ENCODE measurements at places on chromosomes 2 and 18.

- DNase-seq: no peak
Measured at GRCh38 chr2:52695731-52696130, 1071.9 kb upstream of the CHAC2 start.

DNA sequence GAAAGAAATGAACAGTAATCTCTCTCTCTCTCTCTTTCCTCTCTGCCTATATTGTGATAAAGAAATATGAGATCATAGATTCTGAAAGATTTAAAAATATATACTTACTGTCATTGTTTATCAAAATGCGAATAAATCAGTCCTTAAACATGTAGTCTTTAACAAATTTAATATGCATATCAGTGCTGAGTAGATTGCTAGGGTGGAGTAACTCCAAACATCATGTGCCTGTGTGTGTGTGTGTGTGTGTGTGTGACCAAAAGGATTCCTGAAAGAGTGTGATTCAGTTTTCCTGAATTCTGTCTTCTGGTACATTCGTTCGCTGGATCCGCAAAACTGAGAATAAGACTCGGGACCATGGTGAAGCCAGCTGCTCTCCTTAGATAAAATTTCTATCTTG, 24.0 kb upstream of the DSEL start:
- no peak for DNase-seq

- no peak for DNase-seq
Measured at GRCh38 chr18:25225151-25225550, 126.8 kb downstream of the ZNF521 start.

DNA sequence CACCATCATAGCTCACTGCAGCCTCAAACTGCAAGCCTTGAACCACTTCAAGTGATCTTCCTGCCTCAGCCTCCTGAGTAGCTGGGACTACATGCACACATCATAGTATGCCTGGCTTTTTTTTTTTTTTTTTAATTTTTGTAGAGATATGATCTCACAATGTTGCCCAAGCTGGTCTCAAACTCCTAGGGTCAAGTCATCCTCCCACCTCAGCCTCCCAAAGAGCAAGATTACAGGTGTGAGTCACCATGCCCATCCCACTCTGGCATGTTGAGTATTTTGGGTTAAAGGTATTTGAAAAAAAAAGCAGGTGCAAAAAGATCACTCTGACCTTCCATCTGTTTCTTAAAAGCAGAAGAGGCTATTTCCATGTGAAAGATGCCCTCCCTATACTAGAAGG, 86.4 kb upstream of the FZD7 start:
- no peak for DNase-seq

DNA sequence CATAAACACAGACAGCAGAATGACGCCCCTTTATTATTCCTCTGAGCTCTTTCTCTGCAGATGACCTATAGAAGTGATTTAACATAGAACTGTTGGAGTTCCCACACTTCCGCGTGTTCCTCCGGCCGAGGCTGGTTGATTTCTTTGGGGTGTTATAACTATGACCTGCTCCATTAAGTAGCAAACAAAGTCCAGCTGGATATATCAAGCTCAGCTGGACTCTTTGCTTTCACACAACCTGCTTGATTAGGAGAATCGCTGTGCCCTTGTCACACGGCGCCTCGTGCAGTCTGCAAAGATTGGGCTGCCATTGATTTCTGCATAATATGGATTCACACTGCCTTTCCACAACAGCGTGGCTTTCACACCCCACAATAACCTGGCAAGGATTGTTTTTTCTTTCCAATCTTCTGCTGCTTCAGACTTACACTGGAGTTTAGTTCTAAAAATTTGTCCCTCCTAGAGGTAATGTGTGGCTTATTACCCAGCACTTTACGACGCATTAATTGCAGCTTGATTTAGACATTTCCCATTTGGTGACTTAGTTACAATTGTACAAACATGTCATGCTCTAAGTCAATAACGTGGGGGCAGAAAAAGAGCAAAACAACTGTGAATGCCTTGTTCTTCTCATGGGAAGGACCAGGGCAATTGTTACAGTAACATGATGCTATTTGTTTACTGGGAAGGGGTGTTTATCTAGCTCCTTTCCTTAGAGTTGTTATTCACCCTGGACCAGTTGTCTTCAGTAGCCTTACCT, 485.7 kb downstream of the TXNL1 start:
- no peak for DNase-seq

- DNase-seq: no peak
Measured at GRCh38 chr2:236666646-236667204, 97.1 kb downstream of the ACKR3 start.

GRCh38 chr2:179877601-179878364, 16.4 kb upstream of the ZNF385B start:
- DNase-seq: no peak

DNA sequence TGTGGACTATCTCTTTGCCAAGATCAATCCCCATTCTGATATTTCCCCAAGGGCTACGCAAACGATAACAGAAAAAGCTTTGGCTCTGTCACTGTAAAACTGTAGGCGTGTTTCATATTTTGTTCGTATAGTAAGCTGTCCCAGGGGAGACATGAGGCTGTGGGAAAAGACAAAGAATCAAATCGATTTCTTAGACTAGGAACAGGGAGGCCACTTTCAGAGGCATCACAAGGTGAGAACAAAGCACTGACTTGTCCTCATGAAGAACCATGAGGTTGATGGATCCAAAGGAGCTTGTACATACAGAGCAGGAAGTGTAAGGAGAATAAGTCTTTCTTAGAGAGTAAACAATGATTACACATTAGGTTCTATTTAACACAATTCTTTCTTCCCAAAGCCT, 255.7 kb downstream of the HNMT start:
- DNase-seq: no peak

- DNase-seq: no peak
Measured at GRCh38 chr2:25273985-25274535, 67.7 kb downstream of the DNMT3A start.

DNA sequence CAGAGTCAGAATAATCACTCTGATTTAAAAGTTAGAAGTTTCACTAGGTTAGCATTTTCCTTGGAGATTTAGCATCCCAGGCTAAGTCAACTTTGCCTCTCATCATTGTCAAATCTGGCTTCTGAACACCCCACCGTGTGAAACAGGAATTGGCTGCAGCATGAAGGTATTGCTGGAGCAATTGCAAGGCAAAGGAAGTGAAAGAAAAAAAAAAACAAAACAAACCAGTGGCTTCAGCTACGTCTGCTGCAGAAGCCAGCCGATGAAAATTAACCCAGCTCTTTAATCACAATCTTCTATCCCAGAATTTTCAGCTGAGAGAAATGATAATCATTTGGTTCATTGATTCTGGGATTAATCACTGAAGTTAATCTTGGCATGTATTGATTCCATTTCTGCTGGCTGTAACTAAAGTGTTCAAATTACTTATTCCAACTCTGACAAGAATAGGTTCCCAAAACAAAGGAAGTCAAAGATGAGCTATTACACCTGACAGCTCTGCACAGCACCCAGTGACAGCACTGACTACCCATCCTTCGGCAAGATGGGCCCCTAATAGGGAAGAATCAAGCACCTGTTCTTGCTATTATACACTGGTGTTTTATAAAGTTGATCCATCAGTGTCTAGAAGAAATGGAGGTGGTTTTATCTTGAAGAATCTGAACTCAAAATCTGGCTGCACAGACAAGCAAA, 42.7 kb upstream of the REG3G start:
- no peak for DNase-seq

- DNase-seq: no peak
Measured at GRCh38 chr18:7663366-7664312, 96.5 kb downstream of the PTPRM start.

DNA sequence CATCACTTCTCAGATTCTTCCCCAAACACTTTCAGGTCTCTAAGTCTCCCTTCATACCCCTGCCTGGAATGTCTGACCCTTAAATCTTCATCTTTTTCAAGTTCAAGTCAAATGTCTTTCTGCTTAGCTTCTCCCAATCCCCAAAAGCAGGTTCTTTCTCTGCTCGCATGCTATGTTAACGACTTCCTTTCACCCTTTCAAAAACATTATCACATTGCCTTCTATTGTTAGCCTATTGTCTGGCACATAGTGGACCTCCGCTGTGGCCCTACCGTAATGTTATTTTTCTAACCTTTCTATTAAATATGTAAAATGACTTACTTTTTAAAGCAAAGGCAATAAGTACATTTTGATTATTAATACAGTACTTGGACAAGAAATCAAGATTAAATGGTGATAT, 2.2 kb downstream of the CDKL4 start:
- DNase-seq: no peak

- DNase-seq: no peak
Measured at GRCh38 chr2:10877651-10878111, 34.1 kb upstream of the KCNF1 start.

DNA sequence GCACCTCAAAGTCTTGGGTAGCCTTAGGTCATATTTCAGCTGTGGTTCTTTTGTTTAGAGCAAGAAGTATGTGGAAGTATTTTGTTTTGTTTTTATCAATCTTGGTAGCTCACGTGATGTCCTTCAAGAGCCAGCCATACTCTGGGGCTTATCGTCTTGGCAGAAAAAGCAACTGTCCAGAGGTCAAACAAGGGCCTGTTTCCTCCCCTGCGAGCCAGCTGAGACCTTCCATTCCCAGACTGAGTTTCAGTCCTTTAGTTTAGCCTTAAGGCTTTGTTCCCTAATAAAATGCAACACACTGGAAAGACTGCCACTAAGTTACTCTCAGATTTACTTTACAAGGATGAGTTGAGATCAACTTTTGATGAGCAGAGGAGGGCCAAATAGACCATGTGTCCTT, 63.5 kb downstream of the TXNL1 start:
- no peak for DNase-seq

DNA sequence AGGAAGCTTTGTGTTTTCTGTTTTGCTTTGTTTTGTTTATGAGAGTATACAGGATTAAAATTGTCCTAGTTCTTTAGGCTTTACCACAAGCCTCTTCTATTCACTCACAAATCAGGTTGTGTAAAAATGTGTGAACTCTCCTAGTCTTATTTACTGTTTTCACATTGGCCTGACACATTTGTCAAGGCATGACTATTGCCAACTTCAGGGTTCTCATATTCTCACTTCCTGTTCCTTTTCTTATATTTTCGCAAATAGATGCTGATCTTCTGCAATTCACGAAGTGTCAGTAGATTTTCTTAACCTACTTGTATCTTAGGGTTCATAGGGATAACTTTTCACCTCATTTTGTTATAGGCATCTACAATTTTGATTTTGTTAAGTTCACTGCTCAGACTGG, 67.1 kb downstream of the CCDC102B start:
- DNase-seq: no peak

DNA sequence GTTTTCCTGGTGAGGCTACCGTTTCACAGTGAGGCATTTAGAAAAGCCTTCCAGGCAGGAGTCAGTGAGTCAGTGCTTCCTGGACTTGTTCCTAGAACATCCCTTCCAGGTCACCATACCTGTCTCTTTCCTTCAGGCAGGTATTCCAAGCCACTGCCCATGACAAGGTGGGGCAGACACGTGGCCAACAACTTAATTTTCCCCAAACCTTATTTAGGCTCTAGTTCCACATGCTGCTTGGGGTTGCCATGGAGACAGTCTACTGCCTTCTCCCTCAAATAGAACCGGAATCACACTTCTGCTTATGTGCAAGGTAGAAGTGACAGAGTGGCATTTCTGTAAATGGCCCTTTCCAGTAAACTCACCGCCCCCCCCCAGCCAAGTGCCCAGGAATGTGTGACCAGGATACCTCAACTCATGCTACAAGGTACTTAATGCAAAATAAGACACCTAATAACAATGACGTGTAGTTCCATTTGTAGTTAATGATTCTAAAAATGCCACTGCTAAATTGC, 258.3 kb downstream of the PRKCE start:
- DNase-seq: no peak

DNA sequence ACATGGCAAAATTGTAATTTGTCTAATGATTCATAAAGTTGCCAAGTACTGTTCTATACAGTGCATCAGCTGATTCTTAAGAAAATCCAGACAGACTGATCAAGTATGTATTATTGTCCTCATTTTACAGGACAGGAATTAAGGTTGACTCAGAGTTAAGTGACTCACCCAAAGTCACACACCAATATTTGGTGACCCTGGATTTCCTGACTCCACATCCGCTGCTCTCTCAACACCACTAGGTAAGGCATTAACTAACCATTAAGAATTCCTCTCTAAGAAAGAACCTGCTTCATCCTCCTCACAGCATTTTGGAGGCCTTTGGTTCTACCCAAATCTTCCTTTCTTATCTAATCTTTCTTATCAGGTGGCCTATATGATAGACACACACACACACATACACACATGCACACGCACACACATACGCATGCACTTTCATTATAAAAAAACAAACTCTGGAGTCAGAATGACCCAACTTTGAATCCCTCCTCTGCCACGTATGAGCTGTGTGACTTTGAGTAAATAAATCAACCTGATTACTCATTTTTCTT, 150.8 kb downstream of the ANKRD44 start:
- DNase-seq: no peak

DNA sequence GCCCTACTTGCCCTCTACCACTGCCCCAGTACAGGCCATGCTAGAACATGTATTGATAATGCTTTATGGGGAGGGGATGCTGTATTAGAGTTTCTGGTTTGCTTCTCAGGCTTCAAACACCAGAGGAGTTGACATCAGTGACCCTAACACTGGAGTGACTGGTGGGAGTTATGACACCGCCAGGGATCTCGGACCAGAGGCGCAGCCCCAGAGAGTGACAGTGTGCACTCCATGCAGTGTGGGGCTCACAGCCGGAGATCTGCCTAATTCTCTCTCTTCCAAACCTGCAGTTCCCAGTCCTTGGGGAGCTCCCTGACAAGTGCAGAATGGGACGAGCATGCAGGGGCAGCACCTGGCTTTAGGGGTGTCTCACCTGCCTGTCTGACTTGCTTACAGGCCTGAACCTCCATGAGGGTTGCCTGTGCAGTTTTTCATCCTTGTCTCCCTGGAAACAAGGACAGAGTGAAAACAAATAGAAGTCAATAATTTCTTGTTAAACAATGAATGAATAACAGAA, 244.9 kb upstream of the MYT1L start:
- DNase-seq: no peak

DNA sequence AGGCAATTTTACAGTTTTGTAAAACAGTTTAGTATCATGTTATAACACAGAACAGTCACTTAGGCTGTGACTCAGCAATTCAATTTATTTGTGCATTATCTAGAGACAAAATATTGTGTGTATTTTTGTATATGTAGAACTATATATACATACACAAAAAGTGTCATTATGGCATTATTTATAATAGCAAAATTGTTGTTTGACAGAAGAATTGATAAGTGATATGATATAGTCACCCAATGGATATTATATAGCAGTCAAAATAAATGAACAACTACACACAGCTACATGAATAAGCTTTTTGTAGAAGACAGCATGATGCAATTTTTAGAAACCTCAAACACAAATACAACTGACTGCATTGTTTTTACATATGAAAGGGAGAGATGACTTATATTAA, 334.0 kb downstream of the TRIB2 start:
- DNase-seq: no peak

GRCh38 chr2:42978175-42978886, 185.9 kb upstream of the HAAO start:
- DNase-seq: no peak
